GM06990 (cell line): ENCODE measurements at places on chromosomes 16 and 17.

- DNase-seq: no peak
Measured at GRCh38 chr16:66223176-66223780, 143.2 kb upstream of the CDH5 start.

DNA sequence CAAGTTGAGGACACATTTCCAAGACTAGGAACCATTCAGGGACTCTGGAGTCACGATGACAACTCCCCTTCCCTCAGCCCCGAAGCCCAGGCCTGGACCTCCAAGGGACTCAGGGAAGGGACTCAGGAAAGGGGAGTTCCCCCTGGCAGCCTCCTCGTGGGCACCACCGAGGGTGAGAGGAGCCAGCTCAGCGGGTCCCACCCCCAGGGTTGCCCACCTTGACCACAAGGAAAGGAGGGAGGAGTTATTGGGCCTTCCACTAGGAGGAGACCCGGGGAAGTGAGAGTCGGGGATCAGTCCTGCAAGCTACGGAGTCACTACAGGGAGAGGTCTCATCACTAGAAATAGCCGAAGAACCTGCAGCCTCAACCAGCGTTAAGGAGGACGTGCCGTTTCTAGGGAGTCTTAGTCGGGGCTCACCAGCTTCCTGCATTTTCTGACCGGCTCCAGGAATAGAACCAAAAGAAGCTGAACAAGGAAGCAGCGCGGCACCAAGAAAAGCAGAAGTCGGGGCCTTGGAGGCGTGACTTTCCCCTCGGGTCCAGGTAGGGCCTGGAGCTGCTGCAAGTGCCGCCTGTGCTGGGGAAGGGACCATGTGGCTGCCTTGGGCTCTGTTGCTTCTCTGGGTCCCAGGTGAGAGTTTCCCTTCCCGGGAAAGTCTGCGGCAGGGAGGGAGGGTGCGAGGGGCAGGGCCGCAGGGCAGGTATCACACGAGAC, at the start of gene CD300A:
CD300A (plus strand) TSS at position 524 of the 717 bp plus-strand sequence; CDS start at position 594, 70 bp downstream.
- DNase-seq: peak; percentile 67

DNA sequence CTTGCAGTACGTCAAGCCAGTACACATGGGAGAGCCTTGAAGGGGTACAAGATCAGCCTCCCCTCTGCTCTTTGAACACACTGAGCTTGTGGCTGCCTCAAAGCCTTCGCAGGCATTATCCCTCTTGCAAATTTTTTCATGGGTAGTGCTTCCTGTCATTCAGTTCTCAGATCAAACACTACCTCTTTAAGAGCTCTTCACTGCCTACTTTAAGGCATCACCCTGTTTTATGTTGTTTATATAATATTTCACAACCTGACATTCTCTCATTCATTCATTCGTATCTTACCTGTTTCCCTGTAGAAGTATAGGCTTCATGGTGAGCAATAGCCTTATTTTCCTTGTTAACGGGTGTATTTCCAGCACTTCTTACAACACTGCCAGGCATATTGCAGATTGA, 269.1 kb downstream of the CDH13 start:
- DNase-seq: no peak

DNA sequence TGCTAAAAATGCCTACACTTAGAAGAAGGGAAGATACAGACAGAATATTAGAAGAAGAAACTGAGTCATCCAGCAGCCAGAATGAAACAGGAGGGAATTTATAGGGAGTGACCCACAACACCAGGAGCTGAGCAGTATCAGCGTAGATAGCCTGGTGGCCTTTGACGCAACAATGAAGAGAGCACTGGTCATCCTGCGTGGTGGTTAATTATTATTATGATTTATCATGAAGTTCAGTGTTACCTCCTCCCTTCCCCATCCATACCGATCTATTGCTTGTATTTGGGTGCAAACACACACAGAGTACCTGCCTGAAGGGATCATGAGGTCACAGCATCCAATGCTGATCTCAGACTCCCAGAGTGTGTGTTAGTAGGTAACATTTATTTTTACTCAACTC, 38.5 kb downstream of the ERCC4 start:
- DNase-seq: no peak

DNA sequence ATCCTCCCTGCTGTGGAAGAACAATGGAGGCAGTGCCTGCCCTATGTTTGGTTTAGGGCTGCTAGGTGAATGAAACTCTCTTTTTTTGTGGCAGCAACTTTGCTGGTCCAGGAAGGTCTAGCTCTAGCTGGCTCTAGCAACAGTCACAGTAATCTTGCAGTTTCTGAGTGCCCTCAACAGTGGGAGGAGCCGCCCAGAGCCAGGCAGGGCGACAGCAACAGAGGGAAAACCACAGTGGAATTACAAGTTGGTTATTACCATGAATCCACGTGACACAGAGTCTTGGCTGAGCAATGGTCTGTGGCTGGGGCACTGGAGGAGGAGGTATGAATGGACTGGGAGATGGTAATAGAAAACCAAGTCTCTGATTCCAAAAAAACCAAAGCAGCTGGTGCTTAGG, 10.3 kb downstream of the HSPB9 start:
- DNase-seq: no peak

GRCh38 chr16:35552763-35553162, 2093.4 kb downstream of the TP53TG3F start:
- DNase-seq: no peak

DNA sequence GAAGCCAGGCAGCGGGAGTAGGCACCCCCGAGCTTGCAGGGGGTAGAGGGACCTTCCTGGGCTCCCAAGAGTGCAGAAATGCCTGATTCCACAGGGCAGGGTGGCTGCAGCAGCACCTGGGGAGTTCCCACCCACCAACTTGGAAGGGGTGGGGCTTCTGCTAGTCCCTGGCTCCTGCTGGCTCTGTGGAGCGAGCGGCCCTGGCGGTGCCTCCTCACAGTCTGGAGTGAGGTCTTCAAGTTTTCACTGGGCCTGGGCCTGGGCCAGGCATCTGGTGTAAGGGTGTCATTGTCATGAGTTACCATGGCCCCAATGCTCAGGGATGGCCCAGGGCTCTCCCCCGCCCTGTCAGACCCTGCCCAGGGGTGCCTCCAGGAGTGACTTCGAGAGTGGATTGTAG, 15.8 kb upstream of the ITGB3 start:
- no peak for DNase-seq

DNA sequence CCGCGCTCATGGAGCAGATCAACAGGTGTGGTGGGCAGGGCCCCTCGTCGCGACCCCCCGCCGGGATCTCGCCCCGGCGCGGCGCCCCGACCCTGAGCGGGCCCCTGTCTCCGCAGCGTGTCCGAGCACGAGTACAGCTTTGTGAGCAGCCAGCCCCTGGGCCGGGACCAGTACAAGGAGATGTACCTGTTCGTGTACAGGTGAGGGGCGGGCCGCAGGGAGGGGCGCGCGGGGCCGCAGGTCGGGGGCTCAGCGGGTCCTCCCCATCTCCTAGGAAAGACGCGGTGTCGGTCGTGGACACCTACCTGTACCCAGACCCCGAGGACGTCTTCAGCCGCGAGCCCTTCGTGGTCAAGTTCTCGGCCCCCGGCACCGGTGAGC, 848 bp downstream of the DNASE1L2 start:
- DNase-seq: no peak

GRCh38 chr17:79779084-79779529, 1.2 kb downstream of the CBX2 start:
- no peak for DNase-seq

GRCh38 chr16:2385190-2385836, 43.9 kb upstream of the CCNF start:
- no peak for DNase-seq

GRCh38 chr16:88842806-88843205, 13.9 kb downstream of the GALNS start:
- no peak for DNase-seq

GRCh38 chr16:2719328-2720063, 528 bp downstream of the PRSS27 start:
- DNase-seq: no peak

DNA sequence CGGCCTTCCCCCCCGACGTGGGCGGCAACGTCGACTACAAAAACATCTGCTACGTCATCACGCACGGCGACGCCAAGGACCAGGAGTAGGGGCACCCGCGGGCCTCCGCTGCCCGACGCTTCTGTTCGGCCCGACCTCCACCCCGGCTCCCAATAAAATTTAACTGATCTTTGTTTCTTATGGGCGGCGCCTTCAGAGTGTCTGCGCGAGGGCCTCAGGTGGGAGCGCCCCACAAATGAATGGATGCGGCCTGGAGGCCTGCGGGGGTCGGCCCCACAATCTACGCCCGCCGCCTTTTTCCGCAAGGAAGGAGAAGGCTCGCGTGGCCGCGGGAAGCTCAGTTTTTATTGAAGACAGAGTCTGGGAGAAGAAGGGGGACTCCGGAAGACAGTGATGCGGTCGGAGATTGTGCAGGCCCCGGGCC, 3.2 kb downstream of the MYL11 start:
- peak; percentile 84 for DNase-seq

DNA sequence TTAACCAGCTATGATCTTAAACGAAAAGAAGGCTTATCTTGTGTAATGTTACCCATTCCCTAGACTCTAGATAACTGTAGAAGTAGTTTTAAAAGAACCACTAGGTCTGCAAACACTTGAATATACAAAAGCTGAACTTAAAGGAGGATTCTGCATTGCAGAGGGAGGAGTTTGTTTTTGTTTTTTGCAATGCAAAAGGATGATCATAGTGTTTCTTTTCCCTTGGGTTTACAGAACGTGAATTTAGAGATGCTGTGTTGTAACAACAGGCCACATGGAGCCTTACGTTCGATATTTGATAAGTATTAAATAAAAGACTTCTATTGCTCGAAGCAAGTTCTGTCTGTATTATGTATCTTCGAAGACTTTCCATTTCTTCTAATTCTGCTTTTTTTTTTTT, 77.6 kb downstream of the CHD9 start:
- no peak for DNase-seq

DNA sequence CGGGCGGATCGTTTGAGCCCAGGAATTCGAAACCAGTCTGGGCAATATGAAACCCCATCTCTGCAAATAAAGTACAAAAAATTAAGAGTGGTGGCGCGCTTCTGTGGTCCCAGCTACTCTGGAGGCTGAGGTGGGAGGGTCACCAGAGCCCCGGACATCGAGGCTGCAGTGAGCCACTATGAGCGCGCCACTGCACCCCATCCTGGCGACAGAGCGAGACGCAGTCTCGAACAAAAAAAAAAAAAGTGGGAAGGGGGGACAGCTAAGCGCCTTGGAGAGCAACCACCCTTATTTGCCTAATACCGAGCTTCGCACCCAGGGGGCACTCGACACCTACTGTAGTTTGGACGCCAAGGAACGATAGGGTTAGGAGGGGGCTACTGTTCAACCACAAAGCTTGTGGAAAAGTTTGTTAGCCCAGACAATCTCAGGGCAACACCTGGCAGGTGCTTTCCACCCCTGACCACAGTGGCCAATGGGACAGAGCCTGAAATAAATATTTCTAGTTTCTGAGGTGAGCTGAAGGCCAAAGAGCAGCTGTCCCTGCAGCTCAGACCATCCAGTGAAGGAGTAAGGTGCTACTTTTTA, 847 bp upstream of the PSMC3IP start:
- DNase-seq: peak; percentile 79

GRCh38 chr16:65069065-65069464, 52.8 kb downstream of the CDH11 start:
- DNase-seq: no peak

DNA sequence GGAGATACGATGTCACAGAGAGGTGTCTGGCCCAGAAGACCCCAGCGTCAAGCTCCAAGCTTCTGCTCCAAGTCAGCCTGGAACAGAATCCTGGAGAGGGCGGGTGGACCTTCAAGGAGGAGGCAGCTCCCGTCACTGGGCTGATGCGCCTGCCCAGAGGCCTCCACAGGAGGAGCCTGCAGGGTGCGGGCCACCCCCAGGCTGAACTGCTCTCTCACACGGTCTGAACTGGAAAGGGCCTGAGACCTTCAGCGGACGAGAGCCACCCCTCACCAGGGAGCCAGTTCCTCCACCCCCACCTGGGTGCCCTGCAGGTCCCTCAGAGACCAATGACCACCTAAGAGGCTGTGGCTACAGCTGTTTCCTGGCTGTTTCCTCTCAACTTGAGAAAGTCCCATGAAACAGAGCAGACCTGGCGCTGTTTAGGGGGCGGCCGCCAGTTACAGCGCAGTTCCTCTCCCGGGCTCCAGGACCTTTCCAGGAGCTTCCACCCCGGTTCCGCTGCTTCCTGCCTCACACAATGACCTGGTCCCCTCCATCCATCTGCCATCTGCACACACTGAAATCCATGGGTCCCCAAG, 36.0 kb upstream of the KLHDC4 start:
- no peak for DNase-seq

GRCh38 chr17:37839196-37839978, 84.8 kb upstream of the TBC1D3K start:
- DNase-seq: no peak

GRCh38 chr16:55699616-55700015, 43.8 kb downstream of the SLC6A2 start:
- no peak for DNase-seq

GRCh38 chr16:67999985-68000384, 701 bp upstream of the DPEP2 start:
- DNase-seq: no peak

- DNase-seq: no peak
Measured at GRCh38 chr17:48153691-48154358, 46.3 kb downstream of the SNX11 start.

DNA sequence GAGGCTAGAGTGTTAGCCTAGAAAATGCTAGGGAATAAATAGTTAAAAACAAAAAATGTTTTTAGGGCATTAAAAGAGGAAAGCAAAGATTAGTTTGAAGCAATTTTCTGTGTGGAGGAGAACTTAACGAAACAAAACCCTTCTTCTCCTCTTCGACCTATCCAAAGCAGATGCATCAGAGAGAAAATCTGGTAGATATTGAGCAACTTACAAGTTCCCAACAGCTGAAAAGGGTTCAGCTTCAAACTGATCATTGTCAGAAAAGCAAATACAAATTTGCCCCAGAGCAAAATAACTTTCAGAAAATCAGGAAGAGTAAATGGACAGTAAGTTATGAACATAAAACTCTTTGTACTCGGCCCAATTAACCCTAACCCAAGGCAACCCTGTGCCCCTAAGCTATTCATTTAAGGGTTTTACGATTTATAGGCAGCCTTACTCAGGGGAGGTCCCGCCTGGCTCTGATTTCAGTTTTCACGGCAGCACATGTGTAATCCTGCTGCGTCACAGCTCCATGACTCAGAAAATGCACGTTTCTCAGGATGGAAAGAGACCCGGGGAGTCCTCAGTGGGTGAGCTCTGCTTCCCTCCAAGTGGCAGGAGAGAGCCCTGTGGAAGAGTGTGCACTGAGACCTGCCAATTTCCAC, 405.7 kb upstream of the SALL1 start:
- no peak for DNase-seq

DNA sequence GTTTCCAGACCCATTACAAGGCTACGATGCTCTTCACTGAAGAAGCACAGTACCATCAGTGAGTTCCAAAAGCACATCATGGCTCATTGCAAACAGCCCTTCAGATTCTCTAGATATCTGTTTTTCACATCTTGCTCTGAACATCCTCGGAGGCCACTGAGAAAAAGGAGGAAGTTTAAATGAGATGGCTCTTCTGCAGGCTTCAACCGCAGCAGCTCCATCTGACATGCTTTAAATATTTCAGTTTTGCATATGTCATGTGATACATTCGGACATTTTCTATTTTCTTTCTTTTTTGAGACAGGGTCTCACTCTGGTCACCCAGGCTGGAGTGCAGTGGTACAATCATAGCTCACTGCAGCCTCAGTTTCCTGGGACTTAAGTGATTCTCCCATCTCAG, 396.8 kb downstream of the NPIPA8 start:
- DNase-seq: peak; percentile 38

GRCh38 chr17:72474719-72475477, 354.1 kb downstream of the SOX9 start:
- no peak for DNase-seq

- no peak for DNase-seq
Measured at GRCh38 chr17:15038656-15039055, 226.5 kb downstream of the PMP22 start.
